CD4-positive, alpha-beta T cell treated with Interleukin-2 at 100 ng/mL for 4 hours (primary cell): ENCODE measurements at places on chromosomes 1 and 21.
A peak's percentile ranks its signal among the peaks of the same experiment; 100 is the strongest.

DNA sequence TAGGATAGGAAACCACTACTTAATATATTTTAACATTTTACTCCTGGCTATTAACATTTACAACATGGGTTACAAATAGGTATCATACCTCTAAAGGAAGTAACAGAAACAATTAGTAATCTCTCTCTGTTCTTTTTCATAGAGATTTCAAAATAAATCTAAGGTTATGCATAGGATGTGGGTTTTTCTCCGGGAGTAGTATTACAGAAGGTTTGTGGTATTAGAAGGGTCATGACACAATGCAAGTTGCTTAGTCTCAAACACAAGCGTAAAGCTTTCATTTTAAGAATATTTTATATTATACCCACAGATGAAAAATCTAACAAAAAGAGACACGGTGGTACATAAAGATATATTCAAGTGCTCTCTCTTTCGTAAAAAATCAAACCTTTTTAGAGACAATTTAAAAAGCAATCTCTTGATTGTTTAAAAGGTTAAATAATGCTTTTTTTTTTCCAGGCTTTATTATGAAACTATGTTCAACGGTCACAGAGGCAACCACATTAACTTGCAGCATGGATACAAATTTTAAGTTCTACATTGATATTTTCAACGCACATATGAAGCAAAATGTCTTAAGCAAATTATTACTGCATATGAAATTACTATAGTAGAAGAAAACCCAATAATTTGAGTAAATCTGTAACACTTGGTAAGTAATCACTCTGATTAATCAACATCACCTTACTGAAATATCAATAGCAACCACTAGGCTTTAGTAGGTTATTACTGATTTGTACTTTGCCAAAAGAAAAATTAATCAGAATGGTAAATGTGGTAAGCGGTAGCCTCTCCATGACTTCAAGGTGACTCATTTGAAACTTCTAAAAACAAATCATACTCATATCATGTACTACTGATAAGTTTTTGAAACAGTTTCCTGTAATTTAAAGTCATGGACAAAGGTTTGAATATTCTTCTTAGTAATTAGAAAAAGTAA is 97.4 kb upstream of the GFI1 start:
- DNase-seq, result peak; percentile 73

DNA sequence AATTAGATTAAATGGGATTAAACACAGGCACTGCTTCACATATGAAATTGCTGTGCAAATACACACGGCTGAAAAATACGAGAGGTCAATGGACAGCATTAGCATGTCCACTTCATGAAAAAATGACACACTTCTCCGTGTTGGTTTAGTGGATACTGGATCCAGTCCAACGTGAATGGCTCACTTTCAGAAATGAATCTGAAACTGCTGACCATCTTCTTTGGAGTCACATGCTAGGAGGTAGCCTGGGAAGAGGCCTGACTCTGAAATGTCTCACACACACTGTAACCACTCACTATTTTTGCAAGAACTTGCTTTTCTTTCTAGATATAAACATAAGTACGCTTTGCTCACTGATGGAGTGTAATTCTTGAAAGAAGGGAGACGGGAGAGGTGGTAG is 127.3 kb downstream of the HLCS start:
- no peak for DNase-seq

GRCh38 chr21:45530423-45531113 is 11.7 kb downstream of the SLC19A1 start:
- no peak for DNase-seq

DNA sequence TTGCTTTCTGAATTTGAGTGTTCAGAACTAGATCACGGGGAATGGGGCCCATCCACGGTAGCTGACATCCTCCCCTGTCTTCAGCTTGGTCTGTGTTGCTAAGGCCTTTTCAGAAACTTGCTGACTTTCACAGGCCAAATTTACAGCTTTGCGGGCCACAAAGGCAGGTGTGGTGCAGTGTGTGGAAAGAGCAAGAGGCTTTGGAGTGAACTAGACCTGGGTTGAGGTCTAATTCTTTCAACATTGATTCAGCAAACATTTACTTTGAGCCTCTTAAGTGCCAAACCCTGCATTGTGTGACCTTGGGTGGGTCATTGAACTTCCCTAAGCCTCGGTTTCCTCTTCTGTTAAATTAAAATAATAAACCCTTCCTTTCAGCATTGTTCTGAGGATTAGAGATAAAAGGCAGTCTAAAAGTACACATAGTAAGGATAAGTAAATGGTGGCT is 24.3 kb downstream of the STPG1 start:
- no peak for DNase-seq

GRCh38 chr21:37380349-37381323 is 14.1 kb downstream of the DYRK1A start:
- DNase-seq, result no peak

DNA sequence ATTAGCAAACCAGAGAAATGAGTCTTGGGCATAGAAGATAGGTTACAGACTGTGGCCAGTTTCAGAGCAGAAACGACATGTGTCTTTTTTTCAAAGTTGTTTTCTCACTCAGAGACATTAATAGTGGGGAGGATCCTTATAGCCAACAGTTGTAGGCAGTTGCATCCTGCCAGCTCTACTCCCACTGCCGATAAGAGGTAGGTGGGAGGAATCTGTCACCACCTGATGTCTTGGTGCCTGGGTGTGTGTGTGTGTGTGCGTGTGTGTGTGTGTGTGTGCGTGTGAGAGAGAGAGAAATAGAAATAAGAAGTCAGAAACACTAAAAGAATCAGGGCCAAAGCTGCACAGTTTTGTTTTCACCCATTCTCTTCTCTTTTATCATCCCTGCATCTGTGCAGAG is 219.5 kb downstream of the ZP4 start:
- DNase-seq, result no peak

- no peak for DNase-seq
Observed at GRCh38 chr1:207076181-207076955, 12.3 kb upstream of the C4BPB start.

- DNase-seq, result peak; percentile 26
Observed at GRCh38 chr1:14915356-14916054, 238.0 kb upstream of the TMEM51 start.

GRCh38 chr1:220527279-220527907 is 543 bp upstream of the MARK1 start:
- no peak for DNase-seq

- DNase-seq, result no peak
Observed at GRCh38 chr1:156896490-156897033, 3.0 kb downstream of the PEAR1 start.

DNA sequence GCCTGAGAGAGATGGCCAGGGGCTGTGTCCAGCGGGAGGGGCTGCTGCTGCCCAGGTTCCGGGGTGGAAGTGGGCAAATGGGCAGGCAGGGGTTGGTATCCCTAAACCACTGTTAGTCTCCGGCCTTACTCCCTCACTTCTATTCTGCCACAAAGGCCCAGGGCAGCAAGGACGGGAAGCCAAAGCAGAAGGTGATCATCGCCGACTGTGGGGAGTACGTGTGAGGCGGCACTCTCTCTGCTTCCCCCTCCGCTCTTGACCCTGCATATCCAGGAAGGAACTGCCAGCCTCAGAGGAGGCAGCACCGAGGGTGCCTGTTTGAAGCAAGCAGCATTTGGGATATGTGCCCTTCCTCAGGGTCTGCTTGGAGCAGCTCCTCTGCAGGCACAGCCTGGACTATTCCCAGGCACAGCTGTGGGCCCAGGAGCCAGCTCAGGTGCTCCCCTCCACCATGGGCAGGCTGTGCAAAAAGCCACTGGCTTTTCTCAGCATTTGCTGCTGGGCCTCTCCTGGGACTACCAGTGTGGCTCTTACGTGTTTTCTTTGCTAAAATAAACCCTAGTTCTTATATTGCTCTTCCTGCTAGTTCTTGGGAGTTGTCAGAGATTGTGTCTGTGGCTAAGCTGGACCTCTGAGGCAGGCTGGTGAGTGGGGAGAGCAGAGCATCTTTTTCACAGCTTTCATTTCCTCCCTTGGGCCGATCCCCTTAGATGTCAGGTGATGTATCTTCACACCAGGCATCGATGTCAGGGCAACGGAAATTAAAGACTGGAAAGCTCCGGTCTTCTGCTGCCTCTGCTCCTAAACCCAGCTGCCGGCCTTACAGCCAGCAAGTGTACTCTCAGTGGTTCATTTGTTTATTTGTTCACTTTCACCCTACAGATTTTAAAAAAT is 14.7 kb downstream of the PPIE start:
- DNase-seq, result no peak

- peak; percentile 37 for DNase-seq
Observed at GRCh38 chr1:156419854-156420204, 50.8 kb downstream of the RHBG start.

DNA sequence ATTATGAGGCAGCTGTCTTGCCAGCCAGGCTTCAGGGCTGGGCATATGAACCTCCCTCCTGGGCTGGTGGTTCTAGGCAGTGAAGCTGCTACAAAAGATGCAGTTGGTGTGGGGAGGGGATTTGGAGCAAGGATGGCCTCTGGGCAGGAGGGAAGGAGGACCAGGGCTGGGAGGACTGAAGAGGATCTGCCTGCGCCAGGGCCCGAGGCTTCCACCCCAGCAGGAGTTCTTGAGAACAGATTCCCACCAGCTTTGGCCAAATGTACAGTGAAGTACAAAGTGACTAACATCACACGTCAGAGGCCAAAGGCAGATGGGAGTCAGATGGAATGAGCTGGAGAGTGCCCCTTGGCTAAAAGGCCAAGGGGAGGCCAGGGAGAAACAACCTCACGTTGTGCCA is 62.4 kb downstream of the DDX20 start:
- no peak for DNase-seq
